CD4-positive, alpha-beta T cell treated with Interleukin-15 for 1 hour (primary cell): ENCODE measurements at places on chromosomes 3 and 15.

DNA sequence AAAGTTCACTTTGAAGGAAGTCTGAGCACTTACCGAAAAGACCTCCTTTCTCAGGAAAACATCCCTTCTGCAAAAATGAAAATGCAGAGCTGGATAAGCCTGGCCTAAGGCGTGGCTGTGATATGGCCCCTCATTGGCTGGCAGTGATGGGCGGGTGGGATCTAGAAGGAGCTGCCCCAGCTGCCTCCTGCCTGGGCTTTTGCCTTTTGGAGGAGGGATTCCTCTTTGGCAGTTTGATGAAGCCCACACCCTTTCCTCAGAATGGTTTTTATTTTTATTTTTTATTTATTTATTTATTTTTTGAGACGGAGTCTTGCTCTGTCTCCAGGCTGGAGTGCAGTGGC is 4.0 kb upstream of the DZIP1L start:
- DNase-seq = no peak

DNA sequence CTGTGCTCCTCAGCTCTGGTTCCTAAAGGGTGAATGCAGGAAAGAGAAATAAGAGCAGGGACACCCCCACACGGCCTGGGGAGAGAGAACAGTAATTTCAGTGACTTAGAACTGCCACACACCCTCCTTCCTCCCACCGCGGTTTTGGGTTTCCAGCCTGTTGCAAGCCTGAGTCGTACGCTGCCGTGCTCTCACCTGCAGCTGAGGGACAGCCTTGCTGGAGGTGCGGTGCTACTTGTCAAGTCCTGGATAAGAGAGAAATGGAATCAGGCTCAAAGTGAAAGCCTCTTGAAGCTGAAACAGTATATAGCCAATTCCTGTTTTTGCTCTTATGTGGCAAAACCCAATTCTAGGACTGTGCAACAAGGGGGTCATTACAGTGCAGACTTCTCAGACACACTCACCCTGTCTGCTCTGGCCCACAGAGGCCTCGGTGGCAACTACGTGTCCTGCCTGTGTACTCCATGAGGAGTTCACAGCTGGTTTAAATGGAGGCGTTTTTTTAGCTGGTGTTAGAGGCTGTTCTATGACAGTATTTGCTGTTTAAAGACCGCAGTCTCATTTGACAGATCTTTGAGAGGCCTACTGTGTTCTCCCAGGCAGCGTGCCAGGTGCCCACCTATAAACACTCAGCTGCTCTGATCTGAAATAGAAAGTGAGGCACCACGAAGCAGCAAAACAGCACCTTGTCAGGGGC is 42.9 kb downstream of the TBC1D2B start:
- peak; percentile 70 for DNase-seq

- DNase-seq = no peak
These were observed 83.6 kb upstream of the SPATA12 start for GRCh38 chr3:56976651-56977560.

DNA sequence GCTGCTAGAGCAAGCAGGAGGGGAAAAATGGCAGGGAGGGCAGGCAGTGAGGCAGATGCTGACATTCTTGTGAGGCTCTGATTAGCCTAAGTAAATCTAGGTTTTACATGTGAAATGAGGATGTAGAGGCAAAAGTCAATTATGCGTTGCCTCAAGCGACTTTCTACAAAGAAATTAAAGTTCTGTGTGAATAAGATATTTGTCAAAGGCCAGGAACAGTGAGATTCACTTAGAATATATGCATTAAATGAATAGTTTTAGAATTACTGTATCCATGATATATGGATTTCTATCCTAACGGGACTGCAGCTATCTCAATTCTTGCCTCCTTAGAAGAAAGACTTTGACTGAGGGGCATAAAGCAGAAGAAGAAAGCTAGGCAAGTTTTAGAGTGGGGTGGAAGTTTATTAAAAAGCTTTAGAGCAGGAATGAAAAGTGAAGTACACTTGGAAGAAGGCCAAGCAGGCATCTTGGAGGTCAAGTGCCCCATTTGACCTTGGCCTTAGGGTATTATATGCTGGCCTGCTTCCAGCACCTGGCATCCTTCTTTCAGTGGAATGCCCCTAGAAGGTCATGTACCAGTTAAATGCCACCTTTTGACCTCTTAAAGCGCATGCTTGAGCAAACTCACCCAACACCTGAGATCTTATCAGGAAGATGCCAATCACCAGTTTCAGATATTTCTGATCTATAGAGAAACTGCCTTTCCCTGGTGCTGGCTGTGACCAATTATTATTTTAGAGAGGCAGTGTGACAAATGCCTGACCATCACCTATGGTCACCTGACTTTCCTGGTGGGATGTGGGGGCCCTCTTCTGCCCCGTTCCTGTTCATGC is 38.2 kb downstream of the OSTN start:
- DNase-seq = no peak

DNA sequence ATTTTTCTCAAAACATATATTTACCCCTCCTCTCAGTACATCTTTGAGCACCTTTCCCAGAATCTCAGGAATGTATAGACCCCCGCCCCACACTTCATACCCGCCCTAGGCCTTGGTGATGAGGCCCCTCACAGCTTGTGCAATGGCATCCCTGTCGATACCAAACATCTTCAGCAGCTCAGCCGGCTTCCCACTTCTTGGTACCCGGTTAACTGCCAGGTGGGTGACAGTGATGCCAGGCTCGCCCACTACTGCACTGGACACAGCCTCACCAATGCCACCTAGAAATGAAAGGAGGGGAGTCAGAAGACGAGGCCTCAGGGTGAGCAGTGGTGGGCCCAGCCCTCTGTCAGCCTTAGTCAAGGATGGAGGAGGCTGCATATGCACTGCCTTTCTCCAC is 30.2 kb downstream of the TKT start:
- no peak for DNase-seq

DNA sequence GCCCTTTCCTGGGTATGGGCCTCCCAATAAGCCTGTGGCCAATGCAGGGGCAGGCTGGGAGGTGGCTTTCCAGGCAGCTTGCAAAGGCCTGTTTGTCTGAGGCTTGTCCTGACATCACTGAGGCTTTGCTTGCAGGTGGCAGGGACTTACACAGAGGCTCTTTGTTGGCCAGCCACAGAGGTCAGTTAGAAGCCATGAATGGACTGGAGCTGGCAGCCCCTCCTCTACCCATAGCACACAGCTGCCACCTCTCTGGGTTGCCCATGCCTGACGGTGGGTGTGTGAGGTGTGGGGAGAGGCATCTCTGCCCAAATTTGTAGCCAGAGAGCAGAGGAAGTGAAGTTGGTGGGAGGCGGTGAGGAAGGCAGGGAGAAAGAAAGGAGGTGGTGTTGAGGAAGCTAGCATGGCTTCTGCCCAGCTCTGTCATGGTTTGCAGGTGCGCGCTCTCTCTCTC is 17.1 kb downstream of the LIMD1 start:
- no peak for DNase-seq

DNA sequence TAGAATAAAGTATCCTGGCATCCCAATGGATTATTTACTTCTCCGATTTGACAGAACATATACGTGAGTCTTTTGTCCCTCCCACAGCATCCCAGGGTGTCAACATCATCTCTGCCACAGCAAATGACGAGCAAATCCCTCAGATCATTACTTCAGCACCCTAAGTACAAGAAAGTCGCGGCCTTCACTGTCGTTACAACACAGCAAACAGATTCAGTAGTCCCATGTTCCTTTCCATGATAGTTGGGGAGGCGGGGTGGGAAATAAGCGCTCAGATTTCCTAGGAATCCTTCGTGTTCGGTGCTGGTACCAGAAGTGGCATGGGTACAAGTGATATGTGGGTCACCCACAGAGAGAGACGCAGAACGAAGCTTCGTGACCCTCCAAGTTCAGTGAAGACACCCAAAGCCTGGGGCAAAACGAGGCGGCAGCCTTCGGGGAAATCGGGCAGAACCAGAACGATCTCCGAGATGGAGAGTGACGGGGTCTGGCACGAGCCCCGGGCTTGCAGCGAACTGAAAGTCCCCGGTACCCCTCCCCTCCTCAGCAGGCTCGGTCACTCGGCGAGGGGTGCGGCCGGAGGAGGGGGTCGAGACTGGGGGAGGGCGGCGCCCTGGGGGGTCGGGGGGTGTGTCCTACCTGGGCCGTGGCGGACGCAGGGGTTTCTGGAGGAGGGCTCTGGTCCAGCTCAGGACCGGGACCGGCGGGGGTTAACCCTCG is 619 bp downstream of the TTBK2 start:
- DNase-seq = peak; percentile 23

GRCh38 chr3:18645619-18646018 is 220.5 kb upstream of the SATB1 start:
- no peak for DNase-seq

DNA sequence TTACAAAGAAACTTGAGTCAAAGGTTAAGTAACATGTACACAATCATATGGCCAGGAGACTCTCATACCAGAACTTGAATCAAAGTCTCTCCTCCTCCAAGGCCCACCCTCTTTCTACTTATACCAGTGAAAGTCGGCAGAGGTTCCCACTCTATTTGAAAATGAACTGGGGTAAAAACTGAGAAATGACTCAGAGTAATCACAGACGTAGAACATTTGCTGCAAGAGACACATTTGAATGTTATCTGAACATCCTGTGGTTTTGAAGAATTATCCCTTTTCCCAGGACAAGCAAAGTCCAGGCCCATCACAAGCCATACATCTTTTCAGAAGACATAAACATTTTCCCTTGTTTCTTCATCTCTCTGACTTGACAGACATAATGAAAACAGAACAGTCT is 55.8 kb downstream of the SHOX2 start:
- no peak for DNase-seq

GRCh38 chr15:63185206-63185605 is 4.2 kb upstream of the RAB8B start:
- DNase-seq = no peak

GRCh38 chr3:50205413-50206276 is 574 bp downstream of the SLC38A3 start:
- DNase-seq = peak; percentile 46

GRCh38 chr3:189808246-189809007 is 177.2 kb downstream of the TP63 start:
- no peak for DNase-seq

DNA sequence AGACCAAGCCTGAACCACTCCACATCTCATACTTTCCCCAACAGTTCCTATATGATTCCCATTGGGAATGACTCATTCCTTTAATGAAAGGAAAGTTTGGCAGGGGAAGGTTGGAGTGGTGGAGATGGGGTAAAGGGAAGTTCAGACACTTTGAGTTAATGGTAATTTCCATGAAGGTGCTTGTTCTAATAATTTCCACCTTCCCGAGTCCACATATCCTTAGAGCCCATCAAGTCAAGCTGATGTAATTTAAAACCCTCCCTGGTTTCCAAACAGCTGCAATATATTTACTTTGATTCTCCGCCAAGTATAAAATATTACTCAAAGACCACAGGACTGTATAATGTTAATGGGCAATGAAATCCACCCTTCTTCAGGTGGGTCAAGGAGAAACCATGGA is 95.0 kb upstream of the GALNT15 start:
- DNase-seq = no peak

GRCh38 chr15:68795298-68795848 is 25.3 kb downstream of the ANP32A start:
- DNase-seq = peak; percentile 77

DNA sequence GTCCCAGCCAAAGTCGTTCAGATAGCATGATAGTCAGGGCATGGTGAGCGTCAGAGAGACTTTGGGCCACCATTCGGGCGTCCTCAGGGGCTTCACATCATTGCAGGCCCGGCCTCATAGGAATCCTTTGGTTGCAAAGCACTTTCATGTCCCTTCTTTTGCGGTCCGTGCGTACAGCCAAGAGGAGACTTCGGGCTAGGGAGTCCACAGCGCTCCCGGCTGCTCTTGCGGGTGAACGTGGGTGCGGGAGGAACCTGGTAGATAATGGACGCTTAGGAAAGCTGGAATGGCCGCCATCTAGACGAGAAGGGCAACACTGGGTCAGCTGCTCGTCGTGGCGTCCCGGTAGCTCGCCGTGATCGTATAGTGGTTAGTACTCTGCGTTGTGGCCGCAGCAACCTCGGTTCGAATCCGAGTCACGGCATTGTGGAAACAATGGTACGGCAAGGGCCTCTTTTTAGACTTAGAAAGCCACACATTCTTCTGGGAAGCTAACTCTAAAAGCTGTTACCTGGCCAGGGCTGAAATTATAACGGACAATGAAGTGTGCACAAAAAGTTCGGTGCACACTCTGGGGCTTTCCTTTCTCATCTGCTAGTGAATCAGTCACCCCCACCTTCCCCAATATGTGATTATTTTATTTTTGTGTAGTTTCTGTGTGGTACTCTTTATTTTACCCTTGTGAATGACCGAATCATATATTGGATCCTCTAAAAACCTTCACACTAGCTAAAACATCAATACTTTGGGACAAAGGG is 13.2 kb upstream of the SHF start:
- DNase-seq = peak; percentile 85

DNA sequence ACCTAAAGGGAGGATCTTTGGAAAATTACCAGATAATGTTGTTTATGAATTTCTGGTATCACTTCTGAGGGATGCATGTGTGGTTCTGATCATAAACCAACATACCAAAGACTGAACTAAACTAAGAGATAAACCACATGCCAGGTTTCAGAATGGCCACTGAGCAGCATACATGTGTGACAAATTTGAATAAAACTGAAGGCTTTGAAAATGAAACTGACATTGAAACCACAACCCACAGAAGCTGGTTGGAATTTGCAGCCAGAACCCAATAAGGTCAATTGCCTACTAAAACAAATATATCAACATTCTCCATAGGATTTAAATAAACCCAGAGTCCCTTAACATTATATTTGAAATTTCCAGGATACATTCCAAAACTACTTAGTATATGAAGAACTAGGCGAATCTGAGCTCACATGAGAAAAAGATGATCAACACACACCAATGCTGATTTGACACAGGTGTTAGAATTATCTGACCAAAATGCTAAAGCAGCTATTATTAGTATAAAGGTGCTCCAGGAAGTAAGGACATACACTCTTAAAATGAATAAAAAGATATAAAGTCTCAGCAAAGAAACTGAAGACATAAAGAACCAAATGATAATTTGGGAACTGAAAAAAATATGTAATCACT is 125.0 kb downstream of the ZNF280D start:
- DNase-seq = no peak

DNA sequence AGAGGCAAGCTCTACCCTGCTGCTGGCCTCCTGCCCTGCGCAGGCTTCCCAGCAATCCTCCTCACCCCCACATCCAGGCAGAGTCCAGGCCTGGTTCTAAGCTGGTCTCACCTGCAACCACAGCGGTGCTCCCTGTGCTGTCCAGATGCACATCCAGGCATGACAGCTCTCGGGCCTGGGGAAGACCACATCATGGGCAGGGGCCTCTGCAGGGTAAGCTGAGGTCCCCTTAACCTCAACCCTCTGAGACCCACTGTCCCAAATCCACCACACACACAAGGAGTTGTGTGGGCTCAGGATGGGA is 10.8 kb downstream of the PLA2G4D start:
- DNase-seq = no peak

DNA sequence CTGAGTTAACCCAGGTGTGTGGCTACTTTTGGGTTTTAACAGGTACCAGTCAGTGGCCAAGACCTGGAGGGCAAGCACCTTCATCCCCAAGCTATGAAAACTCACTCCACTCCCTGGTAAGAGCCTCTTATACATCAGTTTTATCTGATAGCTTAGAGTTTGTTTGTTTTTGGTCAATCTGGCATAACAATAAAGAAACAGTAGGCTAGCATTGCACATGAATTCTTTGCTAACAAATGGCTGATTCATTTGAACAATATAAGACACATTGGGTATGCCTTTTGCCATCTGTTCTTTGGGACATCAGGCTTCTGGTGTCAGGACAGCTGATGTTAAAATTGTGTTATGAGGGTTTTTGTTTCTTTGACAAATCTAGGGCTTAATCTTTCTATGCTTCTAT is 125.0 kb upstream of the CGNL1 start:
- no peak for DNase-seq

- no peak for DNase-seq
These were observed 51.0 kb upstream of the KLF13 start for GRCh38 chr15:31275331-31276262.
